ENCODE measurements at places on chromosomes 11 and 22.

- H3K4me3 ChIP-seq, result no peak overlapping the region
- H3K27ac ChIP-seq, result no peak overlapping the region
- peaks cover 15% of the 10 kb centered on the region for H3K36me3 ChIP-seq
- H3K4me1 ChIP-seq, result no peaks in the 10 kb centered on the region
Measured at GRCh38 chr11:73931039-73931645, 19.7 kb upstream of the DNAJB13 start.

DNA sequence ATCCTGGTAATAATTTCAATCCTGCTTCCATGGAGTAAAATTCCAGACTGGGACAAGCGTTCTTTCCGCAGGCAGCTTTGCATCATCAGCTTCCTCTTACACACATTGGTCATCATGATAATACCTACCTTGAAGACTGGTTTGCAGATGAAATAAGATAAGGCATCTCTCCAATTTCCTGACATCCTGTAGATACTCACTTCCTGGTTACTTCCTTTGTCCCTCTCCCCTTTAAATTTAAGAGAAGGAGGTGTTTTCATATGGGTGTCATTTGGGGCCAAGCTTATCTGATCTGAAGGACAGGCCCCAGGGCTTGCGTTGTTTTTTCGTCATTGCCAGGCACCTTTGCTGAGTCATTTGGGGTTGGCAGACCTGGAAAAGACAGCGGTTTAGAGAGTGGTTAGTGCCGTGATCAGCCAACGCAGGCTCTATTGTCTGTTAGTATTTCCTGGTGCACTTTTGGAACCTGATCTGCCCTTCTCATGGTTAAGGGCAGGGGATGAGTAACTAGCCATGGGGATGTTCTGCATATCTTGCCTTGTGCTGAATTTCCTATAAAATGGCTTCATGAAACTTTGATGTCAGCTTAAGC lies 24.1 kb downstream of the GRAMD1B start:
- no peak for DNase-seq
- no peak overlapping the region for H3K27ac ChIP-seq
- H3K4me1 ChIP-seq, result peaks cover 3% of the 10 kb centered on the region
- H3K27me3 ChIP-seq, result no peaks in the 10 kb centered on the region
- H3K4me3 ChIP-seq, result no peak overlapping the region

GRCh38 chr11:11243590-11244469 lies 109.2 kb downstream of the CSNK2A3 start:
- no peak overlapping the region for H3K4me3 ChIP-seq
- H3K36me3 ChIP-seq, result no peaks in the 10 kb centered on the region
- peak; percentile 46 for DNase-seq
- peaks cover 17% of the 10 kb centered on the region for H3K4me1 ChIP-seq

- peaks cover 25% of the 10 kb centered on the region for H3K4me1 ChIP-seq
- DNase-seq, result no peak
- peak overlapping the region; percentile 87 for H3K27ac ChIP-seq
- no peaks in the 10 kb centered on the region for H3K27me3 ChIP-seq
Measured at GRCh38 chr22:50506611-50507420, 686 bp downstream of the LMF2 start.

GRCh38 chr11:120756931-120757330 lies 245.4 kb downstream of the GRIK4 start:
- H3K4me3 ChIP-seq, result no peak overlapping the region
- no peaks in the 10 kb centered on the region for H3K27me3 ChIP-seq
- no peak overlapping the region for H3K27ac ChIP-seq
- no peaks in the 10 kb centered on the region for H3K4me1 ChIP-seq
- no peaks in the 10 kb centered on the region for H3K36me3 ChIP-seq
- no peak for DNase-seq

DNA sequence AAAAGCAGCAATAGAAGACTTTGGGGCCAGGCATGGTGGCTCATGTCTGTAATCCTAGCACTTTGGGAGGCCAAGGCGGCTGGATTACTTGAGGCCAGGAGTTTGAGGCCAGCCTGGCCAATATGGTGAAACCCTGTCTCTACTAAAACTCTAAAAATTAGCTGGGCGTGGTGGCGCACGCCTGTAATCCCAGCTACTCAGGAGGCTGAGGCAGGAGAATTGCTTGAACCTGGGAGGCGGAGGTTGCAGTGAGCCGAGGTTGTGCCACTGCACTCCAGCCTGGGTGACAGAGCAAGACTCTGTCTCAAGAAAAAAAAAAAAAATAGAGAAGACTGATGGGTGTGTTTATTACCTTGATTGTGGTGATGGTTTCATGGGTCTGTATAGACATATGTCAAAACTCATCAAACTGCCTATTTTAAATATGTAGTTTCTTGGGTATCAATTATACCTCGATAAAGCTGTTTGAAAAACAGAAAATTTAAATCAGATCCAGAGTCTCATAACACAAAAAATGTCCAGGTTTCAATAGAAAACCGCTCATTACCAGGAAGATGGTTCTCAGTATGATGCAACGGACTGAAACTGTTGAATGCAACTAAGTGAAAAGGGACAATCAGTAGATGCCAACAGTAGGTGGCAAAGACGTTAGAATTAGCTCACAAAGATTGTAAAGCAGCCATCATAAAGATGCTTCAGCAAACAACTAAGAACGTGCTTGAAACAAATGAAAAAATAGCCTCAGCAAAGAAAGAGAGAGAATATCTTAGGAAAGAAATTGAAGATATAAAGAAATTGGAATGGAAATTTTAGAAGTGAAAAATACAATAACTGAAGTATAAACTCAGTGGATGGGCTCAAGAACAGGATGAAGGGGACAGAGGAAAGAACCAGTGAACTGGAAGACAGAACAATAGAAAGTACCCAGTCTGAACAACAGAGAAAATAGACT lies 33.1 kb upstream of the SEPTIN5 start:
- no peaks in the 10 kb centered on the region for H3K4me1 ChIP-seq
- no peak overlapping the region for H3K4me3 ChIP-seq
- H3K27me3 ChIP-seq, result no peaks in the 10 kb centered on the region
- no peak overlapping the region for H3K27ac ChIP-seq
- H3K36me3 ChIP-seq, result no peaks in the 10 kb centered on the region

DNA sequence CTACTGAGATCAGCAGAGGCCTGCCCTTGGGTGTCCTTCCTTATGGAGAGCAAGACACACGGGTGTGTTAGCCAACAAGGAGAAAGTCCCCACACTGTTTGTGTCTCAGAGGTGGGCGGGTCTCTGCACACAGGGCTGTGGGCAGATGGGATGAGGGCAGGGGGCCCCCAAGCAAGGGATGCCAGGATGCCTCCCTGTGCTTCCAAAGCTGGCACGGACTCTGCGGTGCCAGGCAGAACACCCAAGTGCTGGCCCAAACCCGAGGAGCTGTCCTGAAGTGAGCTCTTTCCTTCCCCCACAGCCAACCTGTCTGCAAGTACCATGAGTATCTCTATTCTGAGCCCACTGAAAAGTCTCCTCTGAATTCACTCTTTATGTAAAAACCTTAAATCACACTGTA lies 273.3 kb downstream of the CTTN start:
- DNase-seq, result no peak
- H3K27me3 ChIP-seq, result no peaks in the 10 kb centered on the region
- H3K27ac ChIP-seq, result no peak overlapping the region

GRCh38 chr22:49240016-49240380 lies 587.7 kb downstream of the BRD1 start:
- no peaks in the 10 kb centered on the region for H3K27me3 ChIP-seq
- no peaks in the 10 kb centered on the region for H3K36me3 ChIP-seq
- H3K4me1 ChIP-seq, result no peaks in the 10 kb centered on the region
- no peak overlapping the region for H3K4me3 ChIP-seq

GRCh38 chr11:72712168-72712751 lies 38.0 kb upstream of the PDE2A start:
- no peaks in the 10 kb centered on the region for H3K27me3 ChIP-seq
- peak; percentile 65 for DNase-seq
- H3K36me3 ChIP-seq, result peaks cover 72% of the 10 kb centered on the region
- H3K27ac ChIP-seq, result no peak overlapping the region
- H3K4me1 ChIP-seq, result peaks cover 14% of the 10 kb centered on the region

Measured in upper lobe of left lung (tissue), 6 donors.